ENCODE measurements at places on chromosomes 16 and 17. TPM values are rescaled to one million over a fixed set of nuclear protein-coding genes. Genes with fewer than 3 reads are reported as not detected.
A peak's percentile ranks its signal among the peaks of the same experiment; 100 is the strongest.

EVPL gene
- not detected for total RNA-seq

FAM171A2 gene
- 1.00 TPM for total RNA-seq

APOBR gene
- total RNA-seq: 2.6 TPM

ZSCAN32 gene
- 25.9 TPM for total RNA-seq

TAC4 gene
- total RNA-seq: not detected

UNK gene
- 70.3 TPM for total RNA-seq

KRTAP9-2 gene
- not detected for total RNA-seq

PKMYT1 gene
- total RNA-seq: 1.0 TPM

PYDC1 gene
- total RNA-seq: not detected

KRT39 gene
- total RNA-seq: not detected

SDR42E2 gene
- 0.27 TPM for total RNA-seq

DNA sequence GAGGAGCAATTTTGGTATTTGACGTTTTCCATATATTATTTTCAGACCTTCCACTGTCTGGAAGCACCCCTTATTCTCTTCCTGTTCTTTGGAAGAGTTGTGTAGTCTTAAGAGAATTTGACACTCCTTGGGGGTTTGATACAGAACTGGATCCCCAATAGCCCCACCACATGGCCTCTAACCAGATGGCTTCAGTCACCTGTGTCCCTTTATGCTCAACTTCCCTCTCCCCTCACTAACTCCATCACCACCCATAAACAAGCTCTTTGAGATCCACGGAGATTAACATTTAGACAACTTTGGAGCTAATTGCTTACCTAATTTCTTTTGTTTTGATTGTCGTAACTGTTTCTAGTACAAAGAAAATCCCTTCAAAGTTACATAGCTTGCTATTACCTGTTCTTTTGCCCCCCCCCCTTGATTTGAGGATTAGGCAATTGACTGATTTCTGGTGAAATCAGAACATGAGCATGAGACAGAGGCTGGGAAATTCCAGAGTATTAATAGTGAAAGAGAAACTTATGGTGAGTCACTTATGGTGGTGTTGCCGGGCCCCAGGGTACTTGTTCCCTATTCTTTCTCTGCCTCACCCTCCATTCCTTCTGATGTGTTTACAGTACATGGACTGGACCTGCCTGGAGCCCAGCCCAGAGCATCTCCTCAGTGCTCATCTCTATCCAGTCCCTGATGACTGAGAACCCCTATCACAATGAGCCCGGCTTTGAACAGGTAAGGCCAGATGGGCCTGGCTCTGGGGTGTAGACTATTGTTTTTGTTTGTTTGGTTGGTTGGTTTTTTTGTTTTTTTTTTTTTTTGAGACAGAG, 7.5 kb downstream of the UBE2Z start:
- peak; percentile 80 for DNase-seq

DNA sequence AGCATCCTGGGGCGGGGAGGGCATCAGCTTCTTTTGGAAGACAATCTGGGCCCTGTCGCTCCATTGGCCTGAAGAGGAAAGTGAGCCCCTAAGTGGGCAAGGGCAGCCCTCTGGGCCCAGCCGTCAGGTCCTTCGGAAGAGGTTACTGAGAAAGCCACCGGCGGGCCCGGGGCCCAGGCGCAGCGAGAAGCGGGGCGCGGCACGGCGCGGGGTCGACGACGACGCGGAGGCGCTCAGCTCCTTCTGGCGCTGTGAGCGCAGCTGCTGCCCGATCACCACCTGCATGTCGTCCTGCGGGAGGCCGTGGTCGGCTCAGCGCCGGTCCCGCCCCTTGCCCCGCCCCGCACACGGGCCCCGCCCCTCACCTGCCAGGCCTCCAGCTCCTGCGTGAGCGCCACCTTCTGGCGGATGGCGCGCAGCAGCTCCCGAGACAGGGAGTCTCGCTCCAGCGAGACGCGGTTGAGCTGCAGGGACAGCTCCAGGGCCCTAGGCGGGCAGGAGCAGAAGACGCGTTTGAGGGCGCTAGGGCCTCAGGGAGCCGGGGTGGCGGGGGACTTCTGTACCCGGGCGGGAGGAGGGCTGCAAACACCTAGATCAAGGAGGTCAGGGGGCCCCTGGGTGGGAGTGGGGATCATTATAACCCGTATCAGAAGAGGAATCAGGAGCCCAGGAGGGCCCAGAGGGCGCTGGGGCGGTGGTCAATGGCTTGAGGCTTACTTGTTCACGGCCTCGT, 4.3 kb downstream of the THOC6 start:
- peak; percentile 91 for DNase-seq

GRCh38 chr17:76458580-76459490, 5.9 kb upstream of the UBE2O start:
- peak; percentile 68 for DNase-seq

DNA sequence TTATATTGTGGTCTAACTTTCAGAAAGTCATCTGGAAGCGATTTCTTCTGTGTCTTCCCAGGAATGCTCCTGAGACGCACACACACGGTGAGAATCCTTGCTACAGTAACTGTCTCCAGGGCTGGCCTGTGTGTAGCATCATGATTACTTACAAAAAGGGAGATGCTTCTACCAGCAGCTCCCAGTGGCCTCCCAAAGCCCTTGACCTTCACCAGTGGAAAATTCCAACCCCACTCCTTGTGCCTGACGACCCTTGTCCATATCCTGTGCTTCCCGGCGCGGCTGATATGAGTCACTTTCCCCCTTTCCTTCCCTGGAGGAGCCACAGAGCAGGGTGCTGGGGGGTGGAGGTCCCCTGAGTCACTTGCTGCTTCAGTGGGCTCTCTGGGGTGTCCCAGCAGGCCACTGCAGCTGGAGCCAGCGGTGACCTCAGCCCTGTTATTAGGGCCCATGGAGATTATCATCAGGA, 22.1 kb upstream of the NAT9 start:
- DNase-seq: no peak

DNA sequence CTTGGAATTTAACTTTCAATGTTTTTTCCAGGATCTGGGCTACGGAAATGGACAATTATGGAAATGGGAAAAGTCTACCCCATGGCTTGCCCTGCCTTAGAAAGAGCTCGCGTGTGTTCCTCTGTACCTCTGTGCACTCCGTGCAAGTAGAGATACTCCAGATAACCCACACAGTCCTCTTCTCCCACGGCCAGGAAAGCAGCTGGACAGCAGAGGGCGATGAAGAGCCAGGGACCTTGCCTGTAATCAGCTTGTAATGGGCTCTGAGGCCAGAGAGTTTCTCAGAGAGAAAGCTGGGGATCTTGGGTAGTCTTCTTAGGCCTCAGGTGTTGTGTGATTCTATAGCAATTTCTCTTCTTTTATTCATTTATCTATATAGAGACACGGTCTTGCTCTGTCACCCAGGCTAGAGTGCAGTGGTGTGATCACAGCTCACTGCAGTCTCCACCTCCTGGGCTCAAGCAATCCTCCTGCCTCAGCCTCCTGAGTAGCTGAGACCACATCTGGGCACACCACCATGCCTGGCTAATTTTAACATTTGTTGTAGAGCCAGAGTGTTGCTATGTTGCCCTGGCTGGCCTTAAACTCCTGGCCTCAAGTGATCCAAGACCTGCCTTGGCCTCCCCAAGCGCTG, 2.4 kb upstream of the SOCS7 start:
- DNase-seq: peak; percentile 84

DNA sequence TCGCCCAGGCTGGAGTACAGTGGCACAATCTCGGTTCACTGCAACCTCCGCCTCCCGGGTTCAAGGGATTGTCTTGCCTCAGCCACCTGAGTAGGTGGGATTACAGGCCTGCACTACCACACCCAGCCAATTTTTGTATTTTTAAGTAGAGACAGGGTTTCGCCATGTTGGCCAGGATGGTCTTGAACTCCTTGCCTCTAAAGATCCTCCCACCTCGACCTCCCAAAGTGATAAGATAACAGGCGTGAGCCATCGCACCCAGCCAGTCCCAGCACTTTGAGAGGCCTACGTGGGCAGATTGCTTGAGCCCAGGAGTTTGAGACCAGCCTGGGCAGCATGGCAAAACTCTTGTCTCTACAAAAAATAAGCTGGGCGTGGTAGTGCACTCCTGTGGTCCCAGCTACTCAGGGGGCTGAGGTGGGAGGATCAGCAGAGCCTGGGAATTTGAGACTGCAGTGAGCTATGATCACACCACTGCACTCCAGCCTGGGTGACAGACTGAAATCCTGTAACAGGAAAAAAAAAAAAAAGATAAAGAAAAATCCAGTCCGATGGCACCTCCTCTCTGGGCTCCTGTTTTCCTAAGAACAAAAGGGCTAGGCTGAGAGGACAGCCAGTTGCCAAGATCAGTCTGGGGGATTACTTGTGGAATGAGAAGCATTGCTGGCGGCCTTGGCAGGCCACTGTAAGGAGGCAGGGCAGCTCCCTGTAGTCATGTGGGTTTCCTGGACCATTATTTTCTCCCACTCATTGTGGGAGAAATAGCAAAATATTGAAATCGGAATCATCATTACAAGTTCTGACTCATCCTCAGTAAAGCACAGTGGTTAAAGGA, 3.0 kb upstream of the PIPOX start:
- no peak for DNase-seq

DNA sequence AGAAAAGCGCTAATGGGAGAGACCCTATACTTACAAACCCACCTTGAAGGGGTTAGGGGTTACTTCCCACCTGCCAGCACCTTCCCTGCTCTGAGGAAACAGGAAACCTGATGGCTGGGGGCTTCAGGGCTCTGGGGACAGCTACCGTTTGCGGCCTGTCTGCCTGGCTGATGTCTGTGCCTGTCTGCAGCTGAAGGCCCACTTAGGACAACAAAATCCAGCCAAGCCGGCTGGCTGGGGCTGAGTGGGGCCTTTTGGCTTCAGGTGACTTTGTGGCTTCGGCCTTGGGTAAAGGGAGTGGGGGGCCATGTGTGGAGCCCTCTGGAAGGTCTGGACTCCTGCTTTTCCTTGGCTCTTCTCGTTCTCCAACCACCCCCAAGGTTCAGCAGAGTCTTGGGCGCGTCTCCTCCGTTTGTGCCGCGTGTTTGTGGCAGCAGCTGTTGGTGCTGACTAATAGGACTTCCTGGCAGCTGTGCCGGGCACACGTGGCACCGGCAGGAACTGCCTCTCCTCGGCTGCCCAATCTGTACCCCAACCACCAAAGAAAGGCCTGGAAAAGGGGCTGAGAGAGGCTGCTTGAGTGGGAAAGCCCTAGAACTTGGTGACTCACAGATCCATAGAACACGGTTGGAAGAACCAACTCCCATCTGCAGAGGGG, 186.7 kb downstream of the MSI2 start:
- DNase-seq: peak; percentile 54

DNA sequence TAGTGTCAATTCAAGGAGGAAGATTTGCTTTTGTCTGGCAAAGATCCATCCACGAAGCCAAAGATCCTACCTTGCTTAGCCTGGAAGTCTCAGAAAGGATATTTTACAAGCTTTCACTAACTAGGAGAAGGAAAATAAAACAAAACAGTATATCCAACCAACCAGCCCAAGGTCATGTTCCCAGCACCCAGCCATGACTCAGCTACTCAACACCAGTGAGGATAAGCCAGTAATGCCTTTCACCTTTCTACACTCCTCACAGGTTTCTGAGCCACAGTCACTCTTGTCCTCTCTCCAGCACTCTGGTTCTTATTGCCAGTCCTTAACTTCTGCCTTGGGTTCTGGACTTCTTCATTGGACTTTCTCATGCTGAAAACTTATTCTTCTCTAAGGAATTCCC, 116.2 kb downstream of the CDH11 start:
- no peak for DNase-seq

DNA sequence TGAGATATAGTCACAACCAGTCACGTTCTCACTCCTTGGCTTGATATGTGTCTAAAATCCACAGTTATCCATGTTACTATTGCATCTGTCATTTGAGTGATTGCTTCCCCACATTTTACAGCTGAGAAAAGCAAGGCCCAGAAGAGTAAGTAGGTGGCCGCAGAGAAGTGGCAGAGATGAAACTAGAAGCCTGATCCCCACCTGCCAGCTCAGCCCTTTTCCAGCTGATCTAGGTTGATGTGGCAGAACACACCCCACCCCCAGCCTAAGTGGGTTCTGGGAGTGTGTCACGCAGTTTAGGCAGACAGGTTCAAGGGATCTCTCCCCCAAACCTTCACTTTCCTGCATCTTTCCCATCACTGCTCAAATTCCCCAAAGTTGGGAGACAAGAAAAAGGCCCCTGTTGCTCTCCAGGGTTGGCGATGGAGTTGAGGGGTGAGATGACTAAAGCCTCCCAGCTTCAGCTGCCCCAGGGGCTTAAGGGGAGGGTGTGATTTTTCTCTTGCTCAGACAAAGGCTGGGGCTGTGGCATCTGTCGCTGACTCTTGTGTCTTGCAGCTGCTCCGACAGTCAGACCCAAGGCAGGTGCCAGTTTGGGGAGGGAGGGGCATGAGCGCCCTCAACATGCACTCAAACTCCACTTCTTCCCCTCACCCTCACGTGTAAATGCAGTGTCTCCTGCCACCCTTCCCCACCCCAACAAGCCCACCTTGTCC, 48.9 kb upstream of the LHX1 start:
- no peak for DNase-seq

DNA sequence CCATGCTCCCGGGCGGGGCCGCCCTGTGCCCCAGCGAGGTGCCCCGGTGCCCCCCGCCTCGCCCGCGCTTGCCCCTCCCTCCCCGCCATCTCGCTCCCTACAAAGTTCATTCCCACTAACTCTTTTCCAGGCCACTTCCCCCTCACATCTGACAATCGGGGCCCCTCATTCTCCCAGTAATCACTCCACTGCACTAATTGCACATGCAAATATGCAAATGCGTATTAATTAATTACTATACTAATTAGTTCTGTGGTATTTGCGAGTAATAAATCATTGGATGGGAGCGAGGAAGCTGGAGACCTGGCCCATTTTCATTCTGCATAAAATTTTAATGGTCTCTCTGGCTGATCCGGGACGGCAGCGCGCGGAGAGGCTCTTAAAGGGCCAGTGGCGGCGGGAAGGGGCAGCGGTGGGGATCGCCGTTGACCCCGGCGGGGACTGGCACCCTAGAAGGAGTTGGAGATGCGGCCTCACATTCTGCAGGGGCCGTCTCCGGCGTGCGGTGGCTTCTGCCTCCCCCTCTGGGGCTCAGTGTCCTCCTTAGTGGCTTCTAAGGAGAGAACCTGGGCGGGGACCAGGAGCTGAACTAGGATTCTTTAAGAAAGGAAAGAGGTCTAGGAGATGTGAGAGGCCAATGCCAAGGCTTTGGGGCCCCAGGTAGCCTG, 8.4 kb upstream of the PPP1R1B start:
- DNase-seq: no peak

DNA sequence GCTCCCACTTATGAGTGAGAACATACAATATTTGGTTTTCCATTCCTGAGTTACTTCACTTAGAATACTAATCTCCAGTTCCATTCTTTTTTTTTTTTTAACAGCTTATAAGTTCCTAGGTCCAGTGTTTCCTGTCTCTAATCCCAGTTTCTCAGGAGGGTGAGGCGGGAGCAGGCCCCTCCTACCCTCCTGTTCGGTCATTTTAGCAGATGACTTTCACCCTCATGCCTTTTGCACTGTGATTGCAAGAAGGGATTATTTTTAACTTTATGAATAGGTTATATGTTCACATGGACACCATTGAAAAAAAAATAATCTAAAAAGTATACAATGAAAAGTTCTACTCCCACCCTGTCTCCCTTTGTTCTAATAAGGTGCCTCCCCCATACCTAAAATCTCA, 47.6 kb downstream of the CDH1 start:
- no peak for DNase-seq

DNA sequence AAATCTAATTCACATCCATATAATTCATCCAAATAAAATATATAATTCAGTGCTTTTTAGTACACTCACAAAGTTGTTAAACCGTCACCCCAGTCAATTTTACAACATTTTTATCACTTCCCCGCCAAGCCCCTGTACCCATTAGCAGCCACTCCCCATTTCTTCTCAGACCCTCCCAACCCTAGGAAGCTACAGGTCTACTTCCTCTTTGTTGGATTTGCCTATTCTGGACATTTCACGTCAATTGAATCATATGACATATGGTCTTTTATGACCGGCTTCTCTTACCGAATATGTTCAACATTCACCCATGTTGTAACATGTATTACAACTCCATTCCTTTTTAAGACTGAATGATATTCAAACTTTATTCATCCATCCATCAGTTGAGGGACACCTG, 19.9 kb upstream of the MLKL start:
- DNase-seq: no peak
